ENCODE measurements at places on chromosomes 5 and 9.
A peak's percentile ranks its signal among the peaks of the same experiment; 100 is the strongest.

DNA sequence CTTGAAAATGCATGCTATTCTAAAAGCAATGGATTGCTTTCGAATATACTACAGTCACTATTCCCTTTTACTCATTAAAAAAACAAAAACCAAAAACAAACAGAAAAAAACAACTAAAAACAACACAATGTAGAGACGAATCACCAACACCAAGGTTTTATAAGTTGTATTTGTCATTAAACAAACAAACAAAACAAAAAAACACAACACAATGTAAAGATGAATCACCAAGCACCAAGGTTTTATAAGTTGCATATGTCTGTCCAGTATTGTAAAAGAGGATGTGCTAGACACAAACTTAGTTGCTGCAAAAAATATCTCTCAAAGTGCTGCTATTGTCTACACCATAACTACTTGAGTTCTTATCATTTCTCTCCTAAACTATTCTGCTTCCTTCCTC lies 1269.2 kb downstream of the EFNA5 start:
- DNase-seq, result no peak

DNA sequence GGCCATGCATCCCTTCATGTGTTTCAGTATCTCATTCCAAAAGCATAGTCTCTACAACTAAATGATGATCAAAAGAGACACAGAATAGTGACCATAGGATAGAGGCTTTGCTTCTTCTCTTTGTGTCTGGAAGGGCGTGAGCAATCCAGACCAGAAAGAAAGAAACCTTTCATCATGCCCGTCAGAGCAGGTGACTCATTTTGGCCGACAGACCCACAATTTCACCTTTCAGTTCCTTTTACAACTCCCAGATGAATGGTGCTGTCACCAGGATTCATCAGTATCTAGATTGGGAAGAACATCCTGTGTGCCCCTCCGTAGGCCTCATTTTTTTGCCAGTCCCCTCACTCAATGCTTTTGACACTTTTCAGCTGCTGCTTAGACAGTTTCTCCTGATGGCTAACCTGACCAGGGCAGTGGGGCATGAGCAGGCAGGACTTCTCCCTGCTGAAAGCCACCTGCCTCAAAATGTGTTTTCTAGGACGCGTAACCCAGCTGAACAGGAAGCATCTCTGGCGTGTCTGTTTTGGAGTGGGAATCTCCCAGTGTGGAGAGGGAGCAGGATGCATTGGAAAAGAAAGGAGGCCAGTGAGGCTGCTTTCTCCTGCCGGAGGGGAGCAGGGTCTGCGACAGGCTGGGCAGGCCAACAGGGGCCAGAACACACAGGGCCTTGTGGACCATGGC lies 21.2 kb downstream of the ABLIM3 start:
- no peak for DNase-seq

DNA sequence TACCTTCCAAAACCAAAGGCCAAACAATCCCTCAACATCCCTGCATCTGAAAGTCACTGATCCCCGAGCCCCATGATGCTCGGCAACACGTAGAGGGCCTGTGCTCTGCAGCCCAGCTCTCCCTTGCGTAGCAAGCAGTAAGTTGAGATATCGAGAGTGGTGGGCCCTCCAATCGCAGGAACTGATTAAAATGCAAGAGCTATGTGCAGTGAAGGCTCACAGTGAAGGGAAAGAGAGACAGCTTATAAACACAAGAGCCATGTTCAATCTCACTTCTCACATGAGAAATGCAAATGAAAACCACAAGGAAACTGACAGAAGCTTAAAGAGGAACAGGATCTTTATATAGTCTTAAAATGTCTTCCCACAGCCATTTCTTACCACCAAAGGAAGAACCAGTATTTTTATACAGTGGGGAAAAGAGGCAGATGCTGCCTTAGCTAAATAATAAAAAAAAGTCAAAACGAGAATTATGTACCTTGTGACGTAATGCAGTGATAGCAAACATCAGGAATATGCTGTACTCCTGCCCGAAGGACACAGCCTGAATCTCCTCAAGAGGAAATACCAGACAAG lies 24.6 kb downstream of the TTF1 start:
- DNase-seq, result no peak

GRCh38 chr9:92730897-92731296 lies 33.7 kb downstream of the BICD2 start:
- DNase-seq, result no peak

- DNase-seq, result no peak
Observed at GRCh38 chr5:65133477-65134110, 348.1 kb downstream of the ADAMTS6 start.

- DNase-seq, result no peak
Observed at GRCh38 chr5:180026320-180026719, 45.2 kb downstream of the RNF130 start.

DNA sequence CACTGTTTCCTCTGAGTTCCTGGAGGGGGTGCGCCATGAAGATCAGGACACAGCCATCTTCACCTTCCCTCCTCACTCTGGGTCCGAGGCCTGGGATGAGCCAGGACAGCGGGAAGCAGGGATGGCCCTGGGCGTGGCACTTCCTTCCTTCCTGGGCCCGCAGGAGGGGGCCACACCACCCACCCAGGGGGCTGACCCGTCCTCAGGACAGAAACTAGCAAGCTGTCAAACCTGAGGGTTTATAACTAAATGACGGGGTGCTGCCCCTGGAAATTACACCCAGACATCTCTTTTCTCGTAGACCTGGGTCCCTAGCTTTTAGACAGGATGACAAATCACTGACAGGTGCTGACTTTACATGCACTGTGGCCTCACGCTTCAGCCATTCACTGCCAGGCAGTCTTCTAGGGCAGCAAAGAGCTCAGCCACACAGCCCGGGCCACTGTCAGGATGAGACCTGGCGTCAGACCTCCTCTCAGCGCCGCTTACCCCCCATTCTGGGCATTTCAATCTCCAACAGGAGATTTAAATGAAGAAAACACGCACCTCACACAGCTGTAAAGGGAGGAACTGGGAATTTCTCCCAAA lies 8.1 kb downstream of the FCN2 start:
- DNase-seq, result no peak

GRCh38 chr9:120870206-120870605 lies 6.8 kb downstream of the PHF19 start:
- no peak for DNase-seq

- peak; percentile 60 for DNase-seq
Observed at GRCh38 chr9:4137234-4137633, 162.6 kb downstream of the GLIS3 start.
